H9 (cell line): ENCODE measurements at places on chromosomes 1 and 21.

DNA sequence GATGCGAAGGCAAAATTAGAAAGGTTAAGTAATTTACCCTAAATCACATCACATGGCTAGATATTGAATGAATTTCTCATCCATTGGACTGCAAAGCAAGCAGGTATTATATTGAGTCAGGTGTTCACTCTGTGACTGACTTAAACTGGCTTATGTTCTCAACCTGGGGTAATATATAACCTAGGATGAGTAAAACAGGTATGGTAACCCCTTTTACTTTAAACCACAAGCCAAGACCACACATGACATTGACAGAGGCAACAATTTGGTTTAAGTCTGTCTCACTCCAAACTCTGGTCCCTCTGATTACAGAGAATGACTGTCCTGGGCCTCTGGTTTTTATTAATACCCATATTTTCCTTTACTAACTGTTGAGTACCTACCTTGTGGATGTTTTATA, 33.3 kb downstream of the MAEL start:
- no peaks in the 10 kb centered on the region for H3K27me3 ChIP-seq
- H3K4me1 ChIP-seq: no peaks in the 10 kb centered on the region
- no peak for DNase-seq
- no peak overlapping the region for H3K27ac ChIP-seq

DNA sequence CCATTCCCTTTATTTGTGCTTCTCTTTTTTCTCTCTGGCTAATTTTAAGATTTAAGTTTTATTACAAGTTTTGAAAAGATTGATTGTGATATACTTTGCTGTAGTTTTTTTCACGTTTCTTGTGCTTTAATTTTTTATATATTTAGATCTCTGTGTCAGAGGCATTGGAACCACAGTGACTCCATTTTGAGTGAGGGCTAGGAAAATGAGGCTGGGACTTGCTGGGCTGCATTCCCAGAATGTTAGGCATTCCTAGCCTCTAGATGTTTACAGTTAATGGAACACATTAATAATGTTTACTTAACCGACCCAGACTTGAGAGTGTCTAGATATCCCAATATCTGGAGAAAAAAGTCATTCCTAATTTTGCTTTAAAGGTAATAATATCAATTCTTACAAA, 939.4 kb downstream of the BRINP3 start:
- H3K4me3 ChIP-seq: no peak overlapping the region
- H3K4me1 ChIP-seq: no peaks in the 10 kb centered on the region
- no peaks in the 10 kb centered on the region for H3K36me3 ChIP-seq

DNA sequence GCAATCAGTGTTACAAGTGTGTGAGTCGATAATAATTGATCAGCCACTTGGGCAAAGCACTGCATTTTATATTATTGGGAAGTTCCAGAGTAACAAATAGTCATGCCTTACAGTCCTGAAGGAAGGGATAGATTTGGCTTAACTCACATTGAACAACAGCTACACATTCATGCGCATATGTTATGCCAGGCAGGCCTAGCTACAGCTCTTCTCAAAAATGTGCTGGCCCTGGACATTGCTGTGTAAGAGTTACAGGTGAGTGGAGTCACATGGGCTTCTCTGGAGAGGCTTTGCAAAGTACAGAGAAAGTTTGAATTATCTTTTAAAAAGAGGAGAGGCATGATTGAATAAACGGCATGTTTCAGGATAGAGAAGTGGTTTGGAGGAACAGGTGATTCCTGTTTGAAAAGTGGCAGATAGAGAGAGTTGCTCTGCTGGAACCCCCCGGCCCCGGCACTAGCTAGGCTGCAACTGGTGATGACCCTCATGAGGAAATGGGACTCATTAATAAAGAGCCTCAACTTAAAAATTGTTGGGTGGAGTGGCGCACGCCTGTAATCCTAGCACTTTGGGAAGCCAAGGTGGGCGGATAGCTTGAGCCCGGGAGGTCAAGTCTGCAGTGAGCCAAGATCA, 200.6 kb downstream of the CRB1 start:
- H3K27me3 ChIP-seq: no peaks in the 10 kb centered on the region
- H3K4me1 ChIP-seq: peaks cover 9% of the 10 kb centered on the region
- H3K36me3 ChIP-seq: no peaks in the 10 kb centered on the region
- no peak for DNase-seq
- H3K27ac ChIP-seq: no peak overlapping the region

DNA sequence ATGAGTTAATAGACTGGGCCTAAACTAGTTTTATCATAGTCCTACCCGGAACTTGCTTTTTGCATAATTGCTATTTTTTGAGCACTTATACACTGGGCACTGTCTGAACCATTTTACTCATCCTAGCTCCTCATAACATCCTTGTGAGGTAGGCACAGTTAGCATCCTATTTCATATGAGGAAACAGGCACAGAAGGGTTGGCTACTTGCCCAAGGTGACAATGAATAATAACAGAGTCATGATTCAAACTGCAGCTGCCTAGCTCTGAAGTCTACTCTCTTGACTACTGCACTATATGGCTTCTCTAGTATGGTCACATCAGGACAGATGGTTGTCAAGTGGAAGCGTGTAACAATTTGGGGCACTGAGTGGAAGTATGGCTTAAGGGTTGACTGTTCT, 18.2 kb upstream of the RC3H1 start:
- no peaks in the 10 kb centered on the region for H3K4me1 ChIP-seq
- no peak overlapping the region for H3K4me3 ChIP-seq
- DNase-seq: no peak
- H3K27ac ChIP-seq: no peak overlapping the region

DNA sequence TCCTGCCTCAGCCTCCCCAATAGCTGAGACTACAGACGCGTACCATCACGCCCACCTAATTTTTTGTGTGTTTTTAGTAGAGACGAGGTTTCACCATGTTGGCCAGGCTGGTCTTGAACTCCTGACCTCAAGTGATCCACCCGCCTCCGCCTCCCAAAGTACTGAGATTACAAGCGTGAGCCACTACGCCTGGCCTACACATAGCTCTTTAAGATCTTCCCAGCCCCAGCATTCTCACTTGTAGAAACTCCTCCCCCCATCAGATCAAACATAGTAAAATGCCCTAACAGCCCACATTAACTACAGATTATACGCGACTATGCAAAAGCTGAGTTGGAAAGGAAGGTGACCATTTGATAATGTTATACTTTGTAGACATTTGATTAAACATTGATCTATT, 634.8 kb downstream of the MATN1 start:
- H3K36me3 ChIP-seq: peaks cover 4% of the 10 kb centered on the region
- no peaks in the 10 kb centered on the region for H3K27me3 ChIP-seq
- H3K4me1 ChIP-seq: no peaks in the 10 kb centered on the region
- no peak for DNase-seq
- no peak overlapping the region for H3K27ac ChIP-seq

GRCh38 chr1:226004396-226004795, 5.3 kb upstream of the SDE2 start:
- no peak for DNase-seq
- H3K36me3 ChIP-seq: no peaks in the 10 kb centered on the region
- H3K27me3 ChIP-seq: no peaks in the 10 kb centered on the region
- no peak overlapping the region for H3K4me3 ChIP-seq
- H3K4me1 ChIP-seq: peaks cover 9% of the 10 kb centered on the region; the same call in 1 of the 2 replicates

GRCh38 chr1:10513199-10513598, 38.4 kb downstream of the PEX14 start:
- no peak for DNase-seq
- H3K27me3 ChIP-seq: no peaks in the 10 kb centered on the region
- H3K27ac ChIP-seq: no peak overlapping the region
- no peaks in the 10 kb centered on the region for H3K36me3 ChIP-seq

DNA sequence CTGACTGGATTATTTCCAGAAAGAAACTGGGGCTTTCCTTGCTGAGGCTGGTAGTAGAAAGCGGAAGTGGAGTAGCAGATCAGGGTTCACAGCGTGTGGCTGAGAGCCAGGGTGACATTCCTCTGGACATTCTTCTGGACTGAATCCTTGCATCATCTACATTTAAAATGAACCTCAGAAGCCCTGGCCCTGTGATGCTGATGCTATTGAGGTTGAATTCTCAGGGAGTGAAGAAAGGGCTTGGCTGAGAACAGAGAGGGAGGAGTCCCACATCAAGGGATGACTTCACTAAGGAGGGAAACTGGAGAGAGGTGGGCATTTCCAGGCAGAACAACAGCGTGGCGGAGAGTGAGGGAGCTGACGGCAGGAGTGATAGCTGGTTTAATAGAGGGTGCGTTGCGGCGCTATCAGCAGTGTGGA, 102.3 kb upstream of the LMO4 start:
- H3K27ac ChIP-seq: no peak overlapping the region
- H3K4me1 ChIP-seq: peaks cover 3% of the 10 kb centered on the region; the same call in 1 of the 2 replicates
- H3K4me3 ChIP-seq: no peak overlapping the region
- H3K27me3 ChIP-seq: no peaks in the 10 kb centered on the region
- no peaks in the 10 kb centered on the region for H3K36me3 ChIP-seq
